ENCODE measurements at places on chromosomes 11 and 22.

GRCh38 chr22:20240447-20240764 lies 27.7 kb downstream of the RTN4R start:
- DNase-seq, result no peak

GRCh38 chr11:73931039-73931645 lies 19.7 kb upstream of the DNAJB13 start:
- DNase-seq, result no peak

DNA sequence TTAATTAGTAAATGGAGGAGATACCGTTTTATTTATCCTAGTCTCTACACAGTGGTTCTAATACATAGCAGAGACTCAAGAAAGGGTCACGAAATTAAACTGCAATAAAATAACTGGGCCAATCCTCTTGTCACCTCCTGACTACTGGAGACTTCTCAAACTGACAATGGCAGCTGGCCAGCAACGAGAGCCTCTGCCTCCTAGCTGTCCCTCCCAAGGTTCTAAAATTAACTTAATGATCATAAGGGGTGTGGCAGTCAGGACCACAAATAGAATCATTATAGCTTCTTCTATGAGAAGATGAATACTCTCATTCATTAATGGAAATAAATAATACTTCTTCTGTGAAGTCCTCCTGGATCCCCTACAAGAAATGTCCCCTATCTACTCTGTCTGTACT lies 63.8 kb upstream of the APOA1 start:
- no peak for DNase-seq

DNA sequence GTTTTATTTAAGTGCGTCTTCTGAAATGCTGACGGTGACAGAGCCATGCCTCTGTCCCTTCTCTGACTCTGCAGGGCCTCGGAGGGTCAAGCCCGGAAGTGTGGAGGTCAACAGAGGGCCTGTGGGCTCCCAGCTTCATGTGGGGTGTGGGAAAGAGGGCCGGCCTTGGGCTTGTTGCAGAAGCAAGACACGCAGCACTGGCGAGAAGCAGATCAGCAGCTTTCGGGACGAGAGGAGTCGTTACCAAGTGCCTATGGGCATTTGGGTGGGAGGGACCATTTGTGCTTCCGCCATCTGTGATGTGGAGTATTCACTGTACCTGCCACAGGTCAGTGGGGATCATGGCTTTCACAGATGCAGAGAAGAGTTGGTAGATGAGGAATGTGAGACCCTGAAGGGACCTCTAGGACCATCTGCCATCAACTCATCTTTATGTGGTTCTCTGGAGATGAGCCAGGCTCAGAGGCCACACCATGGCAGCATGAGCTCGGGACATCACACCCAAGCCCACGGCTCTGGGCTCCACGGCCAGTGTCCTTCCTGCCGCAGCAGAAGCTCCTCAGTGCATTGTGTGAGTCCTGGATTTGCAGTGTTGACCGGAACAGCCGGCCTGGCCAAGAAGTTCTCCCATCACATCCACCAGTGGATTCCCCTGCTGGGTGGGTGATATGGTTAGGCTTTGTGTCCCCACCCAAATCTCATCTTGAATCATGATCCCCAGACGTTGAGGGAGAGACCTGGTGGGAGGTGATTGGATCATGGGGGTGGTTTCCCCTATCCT lies 590.7 kb downstream of the TBC1D22A start:
- no peak for DNase-seq

- no peak for DNase-seq
Observed at GRCh38 chr22:30087611-30088010, 7.3 kb downstream of the HORMAD2 start.

DNA sequence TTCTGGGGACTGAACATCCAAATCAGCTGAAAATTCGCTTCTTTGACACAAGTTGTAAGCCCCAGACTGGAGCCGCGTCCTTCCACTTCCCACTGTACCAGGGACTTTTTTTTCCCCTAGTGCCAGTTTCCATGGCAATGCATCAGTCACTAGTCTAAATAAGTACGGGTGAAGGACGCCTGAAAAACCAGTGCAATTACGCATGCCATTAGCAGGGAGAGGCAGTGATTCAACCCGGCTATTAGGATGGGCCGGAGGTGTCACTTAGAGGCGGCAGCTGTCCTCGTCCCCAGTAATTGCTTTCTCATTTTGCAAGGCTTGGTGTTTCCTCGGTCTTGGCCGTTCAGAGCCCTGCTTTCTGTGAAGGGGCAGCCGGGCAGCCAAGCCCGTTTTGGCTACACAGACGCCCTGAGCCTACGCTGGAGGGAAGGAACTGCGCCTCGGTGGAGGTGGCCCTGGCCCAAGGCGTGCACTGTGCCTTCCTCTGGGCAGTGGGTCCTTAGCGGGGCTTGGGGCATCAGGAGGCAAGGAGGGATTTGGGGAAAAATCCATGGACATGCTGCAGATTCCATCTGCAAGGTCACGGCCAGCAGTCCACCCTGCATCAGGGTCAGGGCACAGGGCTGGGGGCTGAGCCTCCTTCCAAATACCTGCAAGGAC lies 319.7 kb downstream of the CTTN start:
- DNase-seq, result no peak

GRCh38 chr22:47437636-47438035 lies 675.2 kb downstream of the TBC1D22A start:
- DNase-seq, result no peak

DNA sequence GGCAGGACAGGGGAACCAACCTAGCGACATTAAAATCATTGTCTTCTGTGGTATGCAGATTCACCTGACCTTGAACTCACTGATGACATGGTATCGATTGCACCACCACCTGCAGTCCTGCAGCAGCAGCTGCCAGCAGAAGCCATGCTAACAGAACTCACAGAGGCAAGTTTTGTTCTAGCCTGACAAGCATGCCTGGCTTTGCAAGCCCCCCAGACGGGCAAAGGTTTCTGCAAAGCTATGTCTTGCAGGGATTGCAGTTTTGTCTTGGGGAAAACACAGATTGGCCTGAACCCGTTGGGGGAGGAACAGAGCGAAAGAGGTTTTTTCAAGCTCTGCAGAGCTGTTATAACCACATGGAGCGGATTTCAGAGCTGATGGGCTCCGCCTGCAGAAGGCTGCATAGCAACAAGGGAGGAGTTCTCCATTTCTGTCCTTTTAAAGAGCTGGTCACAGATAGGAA lies 221.0 kb downstream of the HIPK3 start:
- no peak for DNase-seq

GRCh38 chr11:350723-351255 lies 18.5 kb upstream of the B4GALNT4 start:
- no peak for DNase-seq

GRCh38 chr11:63837027-63837688 lies 1.8 kb upstream of the MARK2 start:
- DNase-seq, result peak; percentile 50

- no peak for DNase-seq
Observed at GRCh38 chr11:116832350-116833290, 2.9 kb downstream of the APOC3 start.

- DNase-seq, result no peak
Observed at GRCh38 chr22:30217698-30218560, 28.6 kb downstream of the LIF start.

DNA sequence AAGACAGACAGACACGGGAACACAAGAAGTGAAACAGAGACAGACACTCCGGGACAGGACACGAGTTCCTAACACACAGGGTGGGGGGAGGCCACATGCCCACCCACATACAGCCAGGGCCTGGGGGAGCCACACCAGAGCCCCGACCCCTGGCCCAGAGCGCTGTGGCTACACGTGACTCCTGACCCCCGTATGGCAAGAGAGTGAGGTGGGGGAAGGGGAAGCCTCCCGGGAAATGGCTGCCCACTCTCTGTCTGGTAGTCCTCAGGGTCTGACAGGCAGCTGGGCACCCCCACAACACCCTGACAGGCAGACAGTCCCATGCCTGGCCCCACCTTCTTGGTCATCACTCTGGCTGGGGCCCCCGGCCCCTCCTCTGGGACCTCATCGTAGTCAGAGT lies 38.6 kb upstream of the PDE2A start:
- no peak for DNase-seq

DNA sequence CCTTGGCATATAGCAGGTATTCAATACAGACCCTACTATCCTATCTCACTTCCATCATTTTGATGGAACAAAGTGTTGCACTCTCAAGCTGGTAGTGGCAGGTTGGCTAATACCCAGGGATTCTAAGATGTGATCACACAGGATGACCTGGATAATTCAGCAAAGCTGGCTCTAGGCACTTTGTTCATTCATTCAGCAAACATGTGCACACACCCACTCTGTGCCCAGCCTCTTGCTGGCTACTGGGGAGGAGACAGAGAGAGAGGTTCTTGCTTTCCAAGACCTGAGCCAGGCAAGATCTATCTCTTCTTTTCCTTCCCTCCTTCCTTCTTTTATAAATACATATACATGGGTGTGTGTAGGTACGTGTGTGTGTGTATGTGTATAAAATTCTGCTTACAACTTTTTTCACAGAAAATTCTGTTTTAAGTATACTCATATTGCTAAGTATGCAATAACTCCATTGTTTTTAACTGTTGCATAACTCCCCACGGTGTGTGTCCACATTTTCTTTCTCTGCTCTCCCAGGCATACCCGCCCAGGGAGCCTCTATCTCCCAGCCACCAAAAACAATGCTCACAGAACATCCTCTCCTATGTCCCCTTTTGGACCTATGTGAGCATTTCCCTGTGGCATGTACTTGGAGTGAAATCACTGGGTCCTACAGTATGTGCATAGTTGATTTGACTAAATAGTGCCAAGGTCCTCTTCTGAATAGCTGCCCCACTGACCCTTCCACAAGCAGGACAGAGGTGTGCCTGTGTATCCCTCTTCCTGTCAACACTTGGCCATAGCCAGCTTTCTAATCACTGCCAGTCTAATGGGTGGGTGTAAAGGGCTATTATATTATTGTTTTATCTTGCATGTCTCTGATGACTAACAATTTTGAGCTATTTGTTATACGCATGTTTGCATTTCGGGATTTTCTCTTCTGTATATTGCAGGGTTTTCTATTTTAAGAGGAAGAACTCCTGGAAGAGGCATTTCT lies 27.5 kb downstream of the CLPB start:
- no peak for DNase-seq

- no peak for DNase-seq
Observed at GRCh38 chr11:1057806-1058205, 16.9 kb upstream of the MUC2 start.

DNA sequence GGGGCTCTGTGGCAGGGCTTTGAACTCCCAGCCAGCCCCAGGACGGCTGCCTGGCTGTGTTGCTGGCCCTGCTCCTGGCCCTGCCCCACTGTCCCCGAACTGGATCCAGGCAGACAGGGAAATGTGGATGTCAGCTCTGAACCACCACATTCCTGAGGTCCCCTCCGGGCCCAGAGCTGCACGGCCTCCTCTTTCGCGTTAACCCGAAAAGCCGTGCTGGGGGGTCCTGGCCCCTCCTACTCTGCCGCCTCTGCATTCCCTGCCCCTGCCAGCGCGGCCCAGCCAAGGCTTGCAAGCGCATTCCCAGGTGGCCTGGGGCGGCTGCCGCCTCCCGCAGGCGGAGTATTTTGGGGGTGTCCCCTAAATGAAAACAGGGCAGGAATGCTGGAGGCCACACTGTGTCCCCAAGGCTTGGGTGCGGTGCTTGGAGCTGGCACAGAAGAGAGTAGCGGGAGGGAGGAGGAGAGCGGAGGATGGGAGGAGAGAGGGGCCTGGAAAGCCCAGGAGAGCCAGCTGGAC lies 5.4 kb downstream of the LINC01488 start:
- DNase-seq, result no peak

GRCh38 chr22:31102441-31103081 lies 4.8 kb downstream of the SELENOM start:
- DNase-seq, result no peak

DNA sequence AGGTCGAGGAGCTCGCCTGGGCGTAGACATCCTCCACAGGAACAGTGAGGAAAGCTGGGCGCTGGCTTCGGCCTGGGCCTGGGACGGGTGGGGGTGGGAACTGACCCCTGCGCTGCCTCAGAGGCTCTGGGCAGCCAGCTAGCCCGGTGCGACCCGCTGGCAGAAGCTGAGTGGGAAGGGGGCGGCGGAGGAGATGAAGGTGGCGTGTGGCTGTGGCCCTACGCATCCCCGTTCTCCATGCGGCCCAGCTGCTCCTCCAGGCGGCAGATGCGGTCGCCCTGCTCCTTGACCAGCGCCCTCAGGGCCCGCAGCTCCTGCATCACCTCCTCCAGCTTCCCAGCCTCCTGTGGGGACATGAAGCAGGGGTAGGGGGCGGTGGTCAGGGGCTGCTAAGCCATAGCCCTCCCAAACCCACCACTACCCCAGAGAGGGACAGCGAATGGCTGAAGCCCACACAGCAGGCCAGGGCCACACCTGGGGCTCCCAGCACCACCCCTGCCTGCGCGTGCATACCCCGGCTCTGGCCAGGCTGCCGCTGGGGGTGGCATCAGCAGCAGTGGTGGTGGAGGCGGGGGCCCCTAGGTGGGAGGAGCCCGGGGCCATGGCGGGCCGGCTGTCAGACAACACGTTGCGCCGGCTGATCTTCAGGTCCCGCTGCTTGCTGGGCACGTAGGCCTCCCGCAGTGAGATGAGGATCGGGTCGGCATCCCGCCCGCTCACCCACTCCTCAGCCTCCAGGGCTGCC lies 848 bp upstream of the PTPRCAP start:
- DNase-seq, result peak; percentile 49

GRCh38 chr11:46307785-46308341 lies 30.4 kb downstream of the CREB3L1 start:
- no peak for DNase-seq

DNA sequence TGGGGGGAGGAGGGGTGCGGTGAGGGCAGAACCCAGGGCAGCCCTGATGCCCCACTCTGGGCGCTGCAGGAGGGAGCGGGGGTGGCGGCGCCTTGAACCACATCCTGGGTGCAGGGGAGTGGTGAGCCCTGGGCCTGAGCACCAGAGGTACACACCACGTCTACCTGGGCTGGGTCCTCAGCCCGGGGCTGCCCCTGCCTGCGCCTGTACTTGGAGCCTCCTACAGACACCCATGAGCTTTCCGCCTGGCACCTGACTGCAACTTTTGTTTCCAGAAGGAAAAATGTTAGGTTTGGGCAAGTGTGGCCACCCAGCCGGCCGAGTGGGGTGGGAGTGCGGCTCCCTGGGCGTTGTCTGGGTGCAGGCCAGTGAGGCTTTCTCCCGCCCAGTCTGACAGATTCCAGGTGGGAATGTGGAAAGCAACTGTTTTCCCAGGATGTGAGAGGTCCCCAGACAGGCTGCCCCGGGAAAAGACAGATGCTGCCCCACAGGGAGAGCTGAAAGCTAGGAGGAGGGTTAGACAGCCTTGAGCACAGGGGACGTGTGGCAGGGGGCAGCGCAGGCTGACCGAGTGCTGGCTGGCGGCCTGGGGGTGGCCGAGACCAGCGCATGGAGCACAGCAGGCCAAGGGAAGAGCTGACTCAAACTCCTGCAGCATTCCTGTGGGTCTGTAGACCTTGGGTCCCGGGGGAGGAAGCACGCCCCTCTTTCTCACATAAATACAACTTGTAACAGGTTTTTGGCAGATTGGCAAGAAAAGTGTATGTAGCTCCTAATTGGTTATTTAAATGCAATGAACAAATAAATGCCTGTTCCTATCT lies 44.1 kb downstream of the GNB1L start:
- DNase-seq, result no peak

Measured in stimulated activated CD8-positive, alpha-beta memory T cell treated with anti-CD3 and anti-CD28 coated beads, Interleukin-7, amount 100 ng/mL, for 1 hour (primary cell).